KG1 (cell line): ENCODE measurements at places on chromosomes 2 and 18.

- DNase-seq = no peak
Measured at GRCh38 chr2:46481198-46482193, 2.1 kb downstream of the TMEM247 start.

DNA sequence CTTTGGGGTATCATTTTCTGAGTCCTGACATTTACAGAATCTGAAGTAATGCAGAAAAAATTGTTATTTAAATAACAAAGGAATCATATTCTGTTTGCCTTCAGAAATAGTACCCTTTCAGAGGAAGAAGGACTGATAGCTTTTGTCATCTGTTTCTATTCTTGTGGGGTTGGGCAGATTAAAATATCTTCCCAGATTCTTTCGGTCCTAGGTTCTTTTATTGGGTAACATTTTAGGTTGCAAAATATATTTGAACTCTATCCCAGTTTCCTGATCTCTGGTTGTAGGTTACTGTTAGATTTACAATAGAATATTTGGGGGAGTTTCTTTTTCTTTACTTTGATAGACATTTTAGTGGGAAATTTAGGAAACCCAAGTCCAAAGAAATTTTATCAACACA is 550.5 kb downstream of the SPAG16 start:
- DNase-seq = no peak

- DNase-seq = no peak
Measured at GRCh38 chr18:48777026-48777743, 173.6 kb downstream of the SMAD7 start.

DNA sequence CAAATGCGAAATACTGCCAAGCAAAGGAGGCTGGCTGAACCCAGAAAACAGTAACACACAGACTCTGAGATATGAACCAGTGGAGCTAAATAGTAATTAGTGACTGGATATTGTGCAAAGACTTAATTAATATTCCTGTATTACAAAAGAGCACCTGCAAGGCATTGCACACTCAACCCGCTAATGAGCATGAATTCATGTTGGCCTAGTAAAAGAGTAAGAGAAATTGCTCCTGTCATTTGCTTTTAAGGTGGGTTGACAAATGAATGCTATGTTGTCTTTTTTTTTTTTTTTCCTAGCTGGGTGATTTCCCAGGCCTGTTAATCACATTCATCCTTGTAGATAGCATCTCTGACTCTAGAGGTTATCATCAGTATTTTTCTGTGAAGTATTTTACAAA is 87.0 kb upstream of the CERS6 start:
- DNase-seq = no peak

DNA sequence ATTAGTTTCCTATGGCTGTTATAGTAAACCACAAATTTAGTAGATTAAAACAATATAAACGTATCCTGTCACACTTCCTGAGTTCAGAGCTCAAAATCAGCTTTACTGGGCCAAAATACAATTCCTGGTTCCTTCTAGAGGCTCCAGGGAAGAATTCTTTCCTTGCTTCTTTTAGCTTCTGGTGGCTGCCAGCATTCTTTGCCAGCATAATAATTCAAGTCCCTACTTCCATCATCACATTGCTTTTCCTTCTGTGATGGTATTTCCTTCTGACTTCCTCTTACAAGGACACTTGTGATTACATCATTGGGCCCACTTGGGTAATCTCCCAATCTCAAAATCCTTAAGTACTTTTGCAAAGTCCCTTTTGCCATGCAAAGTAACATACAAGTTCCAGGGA is 40.6 kb downstream of the MOB4 start:
- DNase-seq = no peak

- no peak for DNase-seq
Measured at GRCh38 chr2:174025271-174026121, 60.3 kb upstream of the SP3 start.

GRCh38 chr18:68837665-68838451 is 40.0 kb downstream of the CCDC102B start:
- DNase-seq = no peak

DNA sequence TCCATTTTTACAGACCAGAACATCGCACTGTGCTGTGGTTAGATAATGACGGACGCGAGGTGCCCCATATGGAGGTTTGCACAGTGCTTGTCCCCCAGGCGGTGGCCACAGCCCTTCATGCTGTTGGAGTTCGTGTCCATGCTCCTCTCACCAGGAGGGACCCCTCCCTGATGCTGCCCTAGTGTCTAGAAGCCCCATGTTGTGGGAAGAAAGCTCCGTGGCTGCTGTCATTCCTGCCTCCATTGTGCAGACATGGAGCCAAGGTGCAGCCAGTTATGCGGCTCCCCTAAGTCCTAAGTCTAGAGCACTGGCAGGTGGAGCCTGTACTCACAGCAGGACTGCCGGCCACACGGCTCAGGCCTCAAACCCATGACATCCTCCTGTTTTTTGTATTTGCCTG is 464.9 kb downstream of the EIPR1 start:
- DNase-seq = no peak

DNA sequence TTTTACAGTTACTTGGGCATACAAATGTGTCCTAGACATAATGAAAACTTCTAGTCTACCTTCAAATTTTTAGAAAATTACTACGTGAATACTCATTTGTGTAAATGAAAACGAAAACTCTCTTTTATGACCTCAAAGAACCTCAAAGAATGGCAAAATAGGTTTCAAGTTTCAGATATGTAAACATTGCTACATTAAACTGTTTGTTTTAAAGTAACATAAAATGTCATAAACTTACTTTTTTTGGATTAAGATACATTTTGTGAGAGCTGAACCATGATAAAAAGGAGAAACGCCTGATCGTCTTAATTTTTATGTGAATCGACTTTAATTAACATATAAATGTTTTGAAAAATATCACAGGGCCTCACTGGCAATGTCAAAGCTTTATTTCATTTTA is 91.4 kb downstream of the PPP1R1C start:
- DNase-seq = no peak

GRCh38 chr18:4854671-4855070 is 342.4 kb downstream of the AKAIN1 start:
- DNase-seq = no peak

- DNase-seq = no peak
Measured at GRCh38 chr2:136029149-136029548, 43.7 kb upstream of the DARS1 start.

DNA sequence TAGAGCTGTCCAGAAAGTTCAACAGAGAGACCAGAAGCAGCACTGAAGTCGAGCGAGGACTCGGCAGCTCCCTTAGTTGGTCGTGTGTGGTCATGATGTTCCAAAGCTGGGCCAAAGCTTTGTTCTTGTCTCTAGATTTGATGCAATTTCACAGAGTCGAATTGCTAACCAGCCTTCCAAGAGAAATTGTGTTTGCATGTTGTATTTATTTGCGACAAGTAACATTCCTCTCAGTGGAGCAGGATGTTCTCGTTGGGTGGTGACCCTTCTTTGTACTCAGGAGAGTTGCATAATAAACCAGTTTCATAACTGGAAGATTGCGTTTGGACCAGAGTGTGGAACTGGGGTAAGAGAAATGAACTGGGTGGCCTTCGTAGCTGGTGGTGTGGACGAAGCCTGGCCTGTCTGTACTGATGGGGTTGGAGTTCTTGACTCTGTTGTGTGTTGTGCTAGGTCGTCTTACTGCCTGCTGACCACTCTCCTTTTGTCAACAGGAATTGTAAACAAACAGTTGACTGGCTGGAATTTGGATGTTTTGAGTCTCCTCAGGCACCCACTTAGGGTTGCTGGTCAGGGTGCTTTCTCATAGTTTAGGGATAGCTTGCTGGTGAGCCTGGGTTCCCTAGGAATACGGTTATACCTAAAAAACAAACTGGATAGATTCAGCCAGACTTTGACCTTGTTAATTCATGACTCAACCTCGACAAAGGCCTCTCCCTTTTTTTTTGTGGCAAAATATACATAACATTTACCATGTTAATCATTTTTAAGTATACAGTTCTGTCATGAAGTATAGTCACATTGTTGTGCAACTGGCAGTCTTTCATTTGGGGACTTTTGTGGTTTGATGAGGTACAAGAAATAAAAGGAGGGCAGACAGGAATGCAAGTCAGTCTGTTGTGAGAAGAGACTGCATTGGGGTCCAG is 28.9 kb upstream of the TOGARAM2 start:
- DNase-seq = no peak
